ENCODE measurements at places on chromosomes 7 and 10.
A peak's percentile ranks its signal among the peaks of the same experiment; 100 is the strongest.

DNA sequence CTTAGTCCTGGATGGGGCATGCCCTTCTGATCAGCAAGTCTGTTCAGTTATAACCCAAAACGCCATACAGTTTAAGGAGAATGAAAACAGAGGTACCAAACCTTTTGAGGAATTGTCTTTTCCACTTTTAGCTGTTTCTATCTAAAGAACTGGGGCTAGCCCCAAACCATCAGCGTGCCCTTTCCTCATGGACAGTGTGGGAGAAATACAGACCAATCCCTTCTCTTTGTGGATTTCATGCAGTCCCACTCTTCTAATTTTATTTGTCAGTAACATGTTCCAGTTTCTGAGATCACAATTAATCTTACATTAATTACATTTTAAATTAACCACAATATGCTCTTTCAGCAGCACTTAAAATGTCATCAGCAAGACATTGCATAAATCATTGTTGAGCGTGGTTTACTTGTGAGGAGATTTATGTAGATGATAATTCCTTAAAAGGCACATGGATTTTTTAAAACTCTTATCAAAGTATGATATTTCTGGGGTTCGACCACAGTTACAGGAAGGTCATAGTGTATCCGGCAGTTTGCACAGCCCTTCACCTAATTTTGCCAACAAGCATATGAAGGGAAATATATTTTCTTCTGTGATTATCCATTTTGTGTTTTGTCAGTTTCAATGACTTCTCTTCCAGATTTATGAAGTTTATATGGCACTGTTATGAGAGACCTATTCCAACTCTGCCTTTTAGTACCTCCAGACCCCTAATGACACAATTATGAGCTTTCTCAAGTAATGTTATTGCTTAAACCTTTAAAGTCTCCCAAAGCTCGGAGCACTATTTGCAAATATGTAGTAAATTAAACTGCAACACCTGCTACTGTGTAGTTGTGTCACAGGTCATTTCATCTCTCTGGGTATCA, 868.4 kb upstream of the C7orf33 start:
- DNase-seq = no peak

GRCh38 chr10:49508249-49508648, 30.7 kb downstream of the ERCC6 start:
- DNase-seq = no peak

GRCh38 chr10:29735628-29736365, 101.0 kb upstream of the SVIL start:
- peak; percentile 80 for DNase-seq

- no peak for DNase-seq
Observed at GRCh38 chr7:156778668-156779067, 114.3 kb downstream of the LMBR1 start.

DNA sequence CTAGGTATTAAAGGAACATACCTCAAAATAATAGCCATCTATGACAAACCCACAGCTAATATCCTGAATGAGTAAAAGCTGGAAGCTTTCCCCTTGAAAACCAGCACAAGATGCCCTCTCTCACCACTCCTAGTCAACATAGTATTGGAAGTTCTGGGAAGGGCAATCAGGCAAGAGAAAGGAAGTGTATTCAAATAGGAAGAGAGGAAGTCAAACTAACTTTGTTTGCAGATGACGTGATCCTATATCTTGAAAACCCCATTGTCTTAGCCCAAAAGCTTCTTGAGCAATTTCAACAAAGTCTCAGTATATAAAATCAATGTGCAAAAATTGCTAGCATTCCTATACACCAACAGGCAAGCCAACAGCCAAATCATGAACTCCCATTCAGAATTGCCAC, 131.3 kb downstream of the FANK1 start:
- no peak for DNase-seq

DNA sequence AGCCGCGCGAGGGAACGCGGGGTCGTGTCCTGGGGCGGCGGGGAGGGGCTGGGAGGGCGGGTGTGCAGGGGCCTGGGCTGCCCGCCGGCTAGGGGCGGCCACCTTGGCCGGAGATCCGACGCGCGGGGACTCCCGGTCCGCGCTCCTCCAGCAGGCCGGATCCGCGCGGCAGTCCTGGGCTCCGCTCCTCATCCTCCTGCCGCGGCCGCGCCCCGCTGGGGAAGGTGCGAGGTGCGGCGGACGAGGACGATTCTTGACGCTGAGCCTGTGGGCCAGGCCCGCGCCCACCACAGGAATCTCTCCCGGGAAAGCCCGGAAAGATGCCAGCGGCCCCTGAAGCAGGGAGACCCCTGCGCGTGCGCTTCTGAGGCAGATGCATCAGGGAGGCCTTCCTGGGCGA, 6.6 kb upstream of the OGDHL start:
- no peak for DNase-seq

DNA sequence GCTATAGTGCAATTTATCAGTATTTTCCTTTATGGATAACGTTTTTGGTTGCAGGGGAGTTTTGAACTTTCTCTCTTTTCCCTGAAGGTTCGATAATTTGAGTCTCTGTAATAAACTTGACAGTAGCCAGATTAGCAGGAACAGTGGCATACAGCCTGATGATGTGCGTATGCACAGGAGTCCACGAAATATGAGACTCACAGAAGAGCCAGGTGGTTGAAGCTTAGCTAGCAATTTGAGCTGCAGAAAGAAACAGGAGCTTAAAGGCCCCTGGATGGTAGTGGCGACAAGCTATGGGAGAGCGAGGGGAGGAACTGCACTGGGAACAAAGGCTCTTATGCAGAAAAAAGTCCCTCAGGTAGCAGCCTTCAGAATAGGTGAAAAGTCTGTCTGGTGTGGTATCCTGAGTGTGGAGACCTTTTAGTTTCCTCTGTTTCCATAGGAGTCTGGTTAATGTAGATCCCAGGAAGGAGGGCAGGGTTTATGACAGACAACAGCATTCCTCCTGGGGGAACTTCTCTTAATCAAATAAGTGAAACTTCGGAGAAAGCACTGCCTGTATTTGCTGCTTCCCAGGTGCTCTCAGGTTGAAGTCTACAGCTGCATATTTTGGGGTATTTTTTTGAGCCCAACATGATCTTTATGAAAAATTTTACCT, 32.7 kb downstream of the FANK1 start:
- no peak for DNase-seq

DNA sequence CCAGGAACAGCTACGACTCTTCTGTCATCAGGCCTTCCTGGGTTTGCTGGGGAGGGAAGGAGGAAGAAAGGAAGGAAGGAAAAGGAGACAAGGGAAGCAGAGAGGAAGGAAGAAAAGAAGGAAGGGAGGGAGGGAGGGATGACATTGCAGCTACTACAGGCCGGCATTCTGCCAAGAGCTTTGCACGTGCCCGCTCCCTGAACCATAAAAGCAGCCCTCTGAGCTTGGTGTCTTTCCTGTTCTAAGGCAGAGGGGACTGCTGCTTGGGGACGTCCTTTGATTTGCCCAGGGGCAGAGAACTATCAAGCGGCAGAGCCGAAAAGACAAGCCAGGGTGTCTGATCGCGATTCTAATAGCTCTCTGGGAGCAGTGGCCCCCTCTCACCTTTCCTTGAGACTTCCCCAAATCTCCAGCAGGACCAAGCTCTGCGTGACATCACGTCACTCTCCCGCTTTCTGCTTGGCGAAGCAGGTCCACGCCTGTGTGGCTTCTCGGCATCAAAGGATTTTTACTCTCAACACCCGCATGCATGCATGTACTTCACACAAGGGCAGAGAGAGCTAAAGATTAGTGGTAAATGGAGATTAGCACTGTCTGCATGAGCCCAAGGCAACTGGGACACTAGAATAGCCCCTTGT, 167.8 kb upstream of the AUTS2 start:
- DNase-seq = no peak

DNA sequence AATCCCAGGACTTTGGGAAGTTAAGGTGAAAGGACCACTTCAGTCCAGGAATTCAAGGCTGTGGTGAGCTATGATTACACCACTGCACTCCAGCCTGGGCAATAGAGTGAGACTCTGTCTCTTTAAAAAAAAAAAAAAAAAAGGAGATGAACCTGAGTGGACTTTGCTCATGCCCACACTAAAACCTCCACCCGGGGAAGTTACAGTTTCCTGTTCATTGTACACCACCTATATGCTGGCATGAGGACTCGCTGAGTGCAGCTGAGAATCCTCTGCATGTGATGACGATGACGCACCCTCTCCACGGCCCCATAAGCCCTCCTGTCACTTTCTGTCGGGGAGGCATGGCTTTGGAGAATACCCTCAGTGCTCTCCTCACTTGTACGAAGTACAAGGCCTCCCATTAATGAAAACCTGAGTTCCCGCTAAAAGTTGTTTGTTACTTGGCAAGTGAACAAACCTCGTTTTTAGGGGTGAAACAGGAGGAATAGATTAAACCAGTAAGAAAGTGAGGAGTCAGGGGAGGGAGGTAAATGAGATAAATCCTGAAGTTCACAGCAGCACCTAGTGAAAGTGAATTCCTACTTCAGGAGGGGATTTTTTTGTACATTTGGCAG, 15.9 kb downstream of the TMEM176B start:
- DNase-seq = no peak

DNA sequence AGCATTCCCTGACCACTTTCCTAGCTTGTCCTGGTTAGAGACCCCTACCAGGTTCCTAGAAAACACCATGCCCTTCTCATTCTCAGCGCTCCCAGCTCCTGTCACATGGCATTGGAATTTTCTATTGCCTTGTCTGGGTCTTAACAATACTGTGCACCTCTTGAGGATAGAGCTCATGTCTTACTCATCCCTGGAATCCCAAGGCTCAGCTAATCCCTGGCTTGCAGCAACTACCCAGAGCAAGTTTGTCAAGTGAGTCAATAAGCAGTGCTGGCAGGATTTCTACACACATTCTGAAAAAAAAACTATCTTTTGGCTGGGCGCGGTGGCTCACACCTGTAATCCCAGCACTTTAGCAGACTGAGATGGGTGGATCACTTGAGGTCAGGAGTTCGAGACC, 11.7 kb upstream of the PRDX3 start:
- no peak for DNase-seq

GRCh38 chr7:64308016-64308270, 5.8 kb upstream of the ZNF736 start:
- DNase-seq = no peak

- no peak for DNase-seq
Observed at GRCh38 chr10:31129271-31129670, 97.6 kb upstream of the ZNF438 start.

DNA sequence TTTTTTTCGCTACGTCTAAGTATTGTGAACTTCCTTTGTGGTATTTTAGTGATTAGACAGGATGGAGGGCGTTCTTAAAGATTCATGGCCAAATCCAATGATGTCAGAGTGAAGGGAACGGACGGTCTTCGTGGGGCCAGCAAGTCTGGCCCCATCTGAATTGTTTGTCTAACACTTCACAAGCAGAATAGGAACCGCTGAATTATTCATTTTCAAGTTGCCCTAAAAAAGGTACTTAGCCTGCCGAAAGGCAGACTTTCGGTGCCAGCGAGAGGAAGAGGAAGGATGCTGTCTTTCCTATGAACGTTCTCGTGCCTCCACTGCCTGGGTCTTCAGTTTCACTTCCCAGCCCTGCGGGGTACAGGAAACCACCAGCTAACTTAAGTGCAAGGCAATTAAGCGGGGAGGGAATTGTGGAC, 145.7 kb upstream of the SH2B2 start:
- DNase-seq = no peak

GRCh38 chr10:102681696-102682095, 32.5 kb downstream of the ARL3 start:
- no peak for DNase-seq

GRCh38 chr7:107907790-107908189, 16.8 kb downstream of the DLD start:
- no peak for DNase-seq

GRCh38 chr7:113083132-113083815, 3.4 kb downstream of the GPR85 start:
- DNase-seq = no peak

DNA sequence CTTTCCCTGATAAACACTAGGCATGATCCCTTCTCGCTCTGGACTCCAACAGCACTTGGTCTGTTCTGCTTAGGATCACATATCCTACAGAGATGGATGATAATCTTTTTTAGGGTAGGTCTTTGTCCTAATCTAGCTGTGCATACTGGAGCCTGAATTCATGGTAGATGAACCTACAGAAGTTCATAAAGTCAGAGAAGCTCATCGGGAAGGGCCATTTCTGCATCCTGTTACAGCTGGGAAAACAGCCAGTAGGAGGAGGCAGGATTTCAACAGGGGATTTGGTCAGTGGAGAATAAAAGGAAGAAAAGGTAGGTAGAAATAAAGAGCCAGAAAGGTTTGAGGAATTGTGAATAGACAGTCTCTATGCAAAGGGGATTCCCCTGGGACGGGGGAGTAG, 101.4 kb downstream of the ANK3 start:
- no peak for DNase-seq

DNA sequence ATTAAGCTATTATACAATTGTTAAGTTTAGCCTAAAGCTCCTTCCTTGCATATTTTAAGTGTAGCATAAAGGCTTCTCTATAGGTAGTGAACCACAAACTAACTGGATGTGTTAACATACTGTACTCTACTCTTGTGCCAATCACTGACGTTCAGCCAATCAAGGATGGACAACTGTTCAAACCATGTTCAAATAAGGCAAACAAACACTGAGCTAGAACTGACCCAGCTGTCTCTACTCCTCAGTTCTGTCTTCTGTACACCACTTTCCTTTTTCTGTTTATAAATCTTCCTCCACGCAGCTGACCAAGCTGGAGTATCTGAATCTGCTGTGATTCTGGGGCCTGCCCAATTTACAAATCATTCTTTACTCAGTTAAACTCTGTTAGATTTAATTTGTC, 188.7 kb upstream of the MBL2 start:
- DNase-seq = no peak

DNA sequence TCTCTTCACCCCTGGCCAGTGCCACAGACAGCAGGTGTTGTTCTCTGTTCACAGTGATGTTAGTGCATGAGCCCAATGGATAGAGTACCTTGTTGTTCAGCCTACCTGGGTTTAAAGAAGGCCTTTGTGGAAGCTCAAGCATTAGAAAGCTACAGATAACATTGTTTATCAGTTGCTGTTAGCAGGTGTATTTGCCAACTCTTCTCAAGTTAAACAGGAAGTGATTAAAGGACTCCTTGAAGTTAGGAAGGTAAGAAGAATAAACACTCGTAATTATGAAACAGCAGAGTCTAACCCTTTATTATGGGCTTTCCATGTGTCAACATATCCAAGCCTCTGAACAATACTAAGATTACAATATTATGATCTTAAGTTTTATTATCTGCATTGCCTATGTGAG, 25.9 kb downstream of the RGR start:
- no peak for DNase-seq

DNA sequence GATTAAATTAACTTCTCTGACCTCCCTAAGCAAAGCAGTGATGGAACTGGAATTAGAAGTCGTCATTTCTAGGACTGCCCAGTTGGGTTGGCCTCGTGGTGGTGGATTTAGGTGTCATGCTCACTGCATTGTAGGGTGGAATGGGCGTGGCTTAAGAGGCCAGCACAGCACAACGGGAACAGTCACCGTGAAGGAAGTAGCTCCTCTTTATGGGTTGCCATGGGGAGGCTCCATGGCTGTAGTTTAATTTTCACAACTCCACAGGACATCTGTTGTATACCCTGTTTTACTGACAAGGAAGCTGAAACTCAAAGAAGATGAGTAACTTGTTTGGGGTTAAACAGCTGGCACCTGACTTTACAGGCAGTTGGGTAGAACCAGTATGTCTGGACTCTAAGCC, 208.3 kb downstream of the CELF2 start:
- peak; percentile 55 for DNase-seq

Measured in activated CD4-positive, alpha-beta T cell treated with anti-CD3 and anti-CD28 coated beads, Interleukin-2, amount 50 U/mL, for 4 hours (primary cell).